ENCODE measurements at places on chromosomes 7 and 10.

- DNase-seq: no peak
Observed at GRCh38 chr7:33091111-33091531, 18.1 kb downstream of the RP9 start.

GRCh38 chr7:24763303-24763901, 6.1 kb upstream of the GSDME start:
- DNase-seq: no peak

GRCh38 chr7:142711746-142712616, 37.3 kb upstream of the PRSS1 start:
- DNase-seq: no peak

GRCh38 chr7:103887853-103888602, 101.4 kb downstream of the RELN start:
- DNase-seq: no peak

GRCh38 chr7:116200963-116201362, 9.4 kb upstream of the TES start:
- no peak for DNase-seq

DNA sequence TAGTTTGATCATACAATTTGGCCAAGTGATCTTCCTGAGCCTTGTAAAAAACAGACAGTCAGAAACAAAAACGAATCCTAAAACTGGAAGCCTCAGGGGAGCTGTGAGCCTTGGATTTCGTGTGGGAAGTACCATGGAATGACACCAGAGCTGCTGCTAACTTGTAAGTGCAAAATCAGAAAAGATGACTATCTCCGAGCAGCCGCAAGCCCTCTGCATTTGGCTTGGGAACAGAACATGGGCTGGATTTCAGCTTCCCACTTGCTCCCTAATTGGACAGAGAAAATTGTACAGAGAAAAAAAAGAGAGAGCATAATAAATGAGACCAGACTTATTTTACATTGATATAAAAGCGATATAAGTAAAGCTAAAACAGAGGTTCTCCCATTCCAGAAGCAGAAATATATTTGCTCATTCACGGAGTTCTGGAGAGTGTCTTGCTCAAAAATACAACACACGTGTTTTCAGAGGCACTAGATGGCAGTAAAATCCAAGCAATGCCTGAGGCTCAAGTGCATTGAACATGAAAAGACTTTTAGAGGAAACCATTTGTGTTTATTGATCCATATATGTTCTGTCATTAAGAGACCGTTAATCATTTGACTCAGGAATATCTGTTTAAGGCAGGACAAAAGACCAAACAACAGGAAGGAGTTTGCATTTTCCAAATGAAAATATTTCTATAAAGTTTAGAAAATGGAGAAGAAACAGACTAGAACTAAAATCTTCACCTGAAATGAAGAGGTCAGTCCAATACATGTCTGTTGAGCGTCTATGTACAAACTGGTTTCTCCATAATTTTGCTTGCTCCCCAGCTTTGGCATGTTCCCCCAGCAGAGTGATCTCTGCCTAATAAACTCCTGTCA, 78.3 kb upstream of the SLC26A5 start:
- no peak for DNase-seq

- DNase-seq: no peak
Observed at GRCh38 chr7:28418966-28419365, 6.6 kb downstream of the CREB5 start.

DNA sequence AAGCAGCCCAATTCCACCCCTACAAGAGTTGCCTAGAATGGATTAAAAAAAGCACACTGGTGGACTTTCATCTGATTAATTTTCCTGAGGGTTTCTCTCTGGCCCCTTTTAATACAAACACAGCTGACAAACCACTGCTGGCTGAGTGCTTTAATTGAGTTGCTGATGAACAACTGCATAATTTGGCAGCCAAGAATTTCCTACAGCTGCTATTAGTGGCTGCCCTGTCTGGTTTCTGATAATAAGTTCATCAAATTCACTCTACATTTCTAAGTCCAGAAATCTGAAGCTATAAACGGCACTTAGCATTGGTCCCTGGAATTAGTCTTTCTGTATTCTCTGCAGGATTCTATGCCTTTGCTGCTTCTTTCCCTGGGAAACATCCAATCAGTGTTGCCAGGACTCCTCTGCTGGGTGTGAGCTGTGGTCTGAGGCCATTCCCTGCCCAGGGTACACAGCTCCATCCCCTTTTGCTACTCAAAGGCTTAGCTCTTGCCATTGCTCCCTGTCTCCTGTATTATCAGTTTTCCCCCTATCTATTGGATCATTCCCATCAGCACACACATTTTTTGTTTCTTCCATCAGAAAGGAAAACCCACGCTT, 110.6 kb downstream of the LSM5 start:
- DNase-seq: no peak

- no peak for DNase-seq
Observed at GRCh38 chr7:78862411-78862900, 591.0 kb downstream of the MAGI2 start.

DNA sequence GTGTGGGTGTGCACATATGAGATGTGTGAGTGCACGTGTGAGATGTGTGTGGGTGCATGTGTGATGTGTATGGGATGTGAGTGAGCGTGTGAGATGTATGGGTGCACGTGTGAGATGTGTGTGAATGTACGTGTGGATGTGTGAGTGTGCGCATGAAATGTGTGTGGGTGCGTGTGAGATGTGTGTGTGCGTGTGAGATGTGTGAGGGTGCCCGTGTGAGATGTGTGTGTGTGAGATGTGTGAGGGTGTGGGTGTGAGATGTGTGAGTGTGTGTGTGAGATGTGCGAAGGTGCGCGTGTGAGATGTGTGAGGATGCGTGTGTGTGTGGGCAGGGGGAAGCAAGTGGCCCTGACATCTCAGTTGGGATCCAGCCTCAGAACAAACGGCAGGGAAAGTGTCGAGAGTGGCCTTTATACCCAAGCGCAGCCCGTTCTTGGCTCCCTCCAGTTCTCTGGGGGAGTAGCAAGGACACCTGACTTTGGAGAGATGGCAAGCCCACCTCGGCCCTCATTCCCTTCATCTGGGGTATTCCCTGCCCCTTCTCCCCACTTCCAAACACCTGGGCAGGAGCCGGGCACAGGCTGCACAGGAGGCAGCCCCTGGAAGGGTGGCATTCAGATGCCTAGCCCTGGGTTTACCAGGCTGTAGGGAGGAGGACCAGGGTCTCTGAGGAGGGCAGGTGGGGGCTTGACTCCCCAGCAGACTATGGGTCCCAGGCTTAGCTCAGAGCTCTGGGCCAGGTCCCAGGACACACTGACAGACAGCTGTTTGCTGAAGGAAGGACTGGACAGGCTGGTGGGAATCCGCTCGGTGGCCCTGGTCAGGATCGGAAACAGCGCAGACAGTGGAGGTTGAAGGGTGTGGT, 31.6 kb downstream of the PPIF start:
- DNase-seq: peak; percentile 47

DNA sequence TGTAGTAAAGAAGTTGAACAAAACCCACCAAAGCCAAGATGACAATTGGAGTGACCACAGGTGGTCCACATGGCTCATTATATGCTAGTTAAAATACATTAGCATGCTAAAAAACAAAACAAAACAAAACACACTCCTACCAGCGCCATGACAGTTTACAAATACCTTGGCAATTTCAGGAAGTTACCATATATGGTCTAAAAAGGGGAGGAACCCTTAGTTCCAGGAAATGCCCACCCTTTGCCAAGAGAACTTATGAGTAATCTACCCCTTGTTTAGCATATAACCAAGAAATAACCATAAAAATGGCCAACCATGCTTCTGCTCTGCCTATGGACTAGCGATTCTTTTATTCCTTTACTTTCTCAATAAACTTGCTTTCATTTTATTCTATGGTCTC, 979.1 kb upstream of the POT1 start:
- no peak for DNase-seq

- DNase-seq: no peak
Observed at GRCh38 chr7:116150588-116150987, 59.8 kb upstream of the TES start.

DNA sequence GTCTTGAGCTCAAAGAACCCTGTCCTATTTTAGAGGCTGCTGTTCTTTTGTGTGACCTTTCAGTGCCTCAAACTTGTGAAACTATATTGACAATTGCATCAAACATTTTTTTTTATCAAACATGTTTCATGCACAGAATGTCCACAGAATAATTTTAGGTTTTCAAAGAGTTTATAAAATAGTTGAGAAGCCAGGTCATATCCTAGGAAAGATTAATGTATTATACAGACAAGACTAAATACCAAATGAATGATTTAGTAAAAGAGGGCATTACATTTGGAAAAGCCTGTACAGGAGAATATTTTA, 67.0 kb downstream of the CDK6 start:
- DNase-seq: no peak

GRCh38 chr7:126574276-126575250, 678.2 kb downstream of the GRM8 start:
- DNase-seq: no peak

DNA sequence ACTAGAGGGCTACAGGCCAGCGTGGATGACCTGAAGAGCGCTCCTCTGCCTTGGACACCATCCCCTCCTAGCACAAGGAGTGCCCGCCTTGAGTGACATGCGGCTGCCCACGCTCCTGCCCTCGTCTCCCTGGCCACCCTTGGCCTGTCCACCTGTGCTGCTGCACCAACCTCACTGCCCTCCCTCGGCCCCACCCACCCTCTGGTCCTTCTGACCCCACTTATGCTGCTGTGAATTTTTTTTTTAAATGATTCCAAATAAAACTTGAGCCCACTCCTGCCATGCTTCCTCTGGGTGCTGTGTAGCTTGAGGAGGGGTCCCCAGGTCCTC, 4.5 kb downstream of the SNCG start:
- no peak for DNase-seq

- DNase-seq: no peak
Observed at GRCh38 chr7:5320391-5320790, 37.6 kb downstream of the SLC29A4 start.

- no peak for DNase-seq
Observed at GRCh38 chr7:24660546-24660945, 87.3 kb downstream of the PALS2 start.

GRCh38 chr10:21047511-21047910, 150.4 kb upstream of the NEBL start:
- no peak for DNase-seq

GRCh38 chr7:98520356-98520951, 96.6 kb upstream of the NPTX2 start:
- no peak for DNase-seq

- no peak for DNase-seq
Observed at GRCh38 chr7:159148430-159149395, 4.0 kb upstream of the VIPR2 start.

- DNase-seq: no peak
Observed at GRCh38 chr7:37467002-37467401, 18.3 kb upstream of the ELMO1 start.

DNA sequence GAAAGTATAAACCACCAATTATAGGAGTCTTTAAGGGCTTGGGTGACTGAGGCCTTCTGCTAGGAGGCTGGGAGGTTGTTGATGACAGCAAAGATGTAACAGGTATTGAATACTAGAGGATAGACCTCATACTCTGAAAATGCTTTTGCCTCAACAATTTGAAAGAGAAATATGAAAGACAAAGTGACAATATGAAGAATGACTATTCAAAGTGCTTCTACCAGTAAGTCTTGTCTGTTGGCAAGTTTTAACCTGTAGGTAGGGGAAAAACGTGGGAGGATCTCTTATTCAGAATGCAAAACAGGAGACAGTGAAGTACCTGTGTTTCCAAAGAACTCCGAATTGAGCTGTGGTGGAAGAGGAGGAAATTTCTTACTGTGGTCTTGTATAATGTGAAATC, 38.2 kb downstream of the GBF1 start:
- no peak for DNase-seq

DNA sequence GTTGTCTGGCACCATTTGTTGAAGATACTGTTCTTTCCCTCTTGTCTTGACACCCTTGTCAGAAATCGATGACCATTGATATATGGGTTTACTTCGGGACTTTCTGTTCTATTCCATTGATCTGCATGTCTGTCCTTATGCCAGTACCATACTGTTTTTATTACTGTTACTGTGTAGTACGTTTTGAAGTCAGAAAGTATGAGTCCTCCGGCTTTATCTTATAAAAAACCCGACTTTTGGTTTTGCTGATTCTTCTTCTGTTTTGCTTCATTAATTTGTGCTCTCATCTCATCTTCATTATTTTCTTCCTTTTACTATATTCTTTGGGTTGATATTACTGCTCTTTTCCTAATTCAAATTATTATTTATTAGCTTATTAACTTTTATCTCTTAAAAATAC, 52.4 kb downstream of the MAPK8 start:
- no peak for DNase-seq

- DNase-seq: no peak
Observed at GRCh38 chr10:131758062-131758938, 142.5 kb upstream of the PPP2R2D start.

GRCh38 chr10:3163879-3164278, 8.7 kb downstream of the PITRM1 start:
- no peak for DNase-seq

DNA sequence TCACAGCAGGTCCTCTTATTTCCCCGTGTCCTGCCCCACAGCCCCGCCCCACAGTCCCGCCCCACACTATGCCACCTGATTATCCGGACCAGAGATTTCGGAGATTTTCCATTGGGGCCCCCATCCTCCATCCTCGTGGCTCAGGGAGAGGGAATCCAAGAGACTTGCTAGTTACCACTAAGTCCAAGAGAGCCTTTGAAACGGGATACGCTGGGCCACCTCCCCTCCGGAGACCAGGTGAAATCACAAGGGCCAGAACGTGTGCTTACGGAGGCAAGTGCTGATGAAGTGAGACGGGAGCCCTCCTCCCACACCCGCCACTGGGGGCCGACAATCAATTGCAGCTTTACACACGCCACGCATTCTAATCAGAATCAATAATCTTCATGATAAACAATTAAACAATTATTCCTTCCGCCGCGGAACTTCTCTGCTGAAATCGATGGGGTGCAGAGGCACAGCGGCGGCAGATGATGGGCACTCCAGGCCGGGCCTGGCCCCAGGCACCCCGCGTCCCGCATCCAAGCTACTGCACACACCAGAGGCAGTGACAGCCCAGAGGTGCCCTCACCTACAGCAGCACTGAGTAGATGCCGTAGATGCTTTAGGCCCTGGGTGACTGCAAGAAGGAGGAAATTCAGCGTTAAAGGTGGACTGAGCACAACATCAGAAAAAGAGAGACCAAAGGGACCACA, 534.0 kb upstream of the FOXK1 start:
- no peak for DNase-seq

DNA sequence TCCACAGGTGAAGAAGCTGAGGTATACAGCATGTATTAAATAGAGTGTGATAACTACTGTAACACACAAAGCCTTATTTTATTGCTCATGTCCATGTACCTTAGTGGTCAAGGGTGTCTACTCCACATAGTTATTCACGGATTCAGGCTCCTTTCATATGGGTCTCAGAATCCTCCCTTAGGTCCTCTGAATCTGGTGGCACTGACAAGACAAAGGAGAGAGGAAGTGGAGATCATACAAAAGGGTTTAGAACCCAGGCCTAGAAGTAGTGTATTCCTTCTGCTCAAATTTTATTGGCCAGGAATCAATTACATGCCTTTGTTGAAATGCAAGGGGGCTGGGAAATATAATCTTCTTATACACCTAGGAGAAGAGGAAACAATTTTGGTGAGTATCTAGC, 164.6 kb downstream of the PTEN start:
- DNase-seq: no peak

DNA sequence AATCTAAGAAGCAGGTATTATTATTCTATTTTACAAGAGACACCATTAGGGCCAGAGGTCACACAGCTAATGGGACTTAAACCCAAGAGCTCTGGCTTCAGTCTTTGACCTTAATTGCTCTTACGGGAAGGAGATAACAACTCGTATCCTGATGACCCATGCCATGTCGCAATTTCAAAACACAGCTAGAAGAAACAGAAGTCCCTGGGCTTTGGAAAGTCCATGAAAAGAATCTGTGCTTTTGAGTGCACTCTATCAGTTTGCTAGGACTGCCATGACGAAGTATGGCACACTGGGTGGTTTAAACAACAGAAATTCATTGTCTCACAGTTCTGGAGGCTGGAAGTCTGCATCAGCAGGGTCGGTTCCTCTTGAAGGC, 247.8 kb upstream of the AOAH start:
- DNase-seq: no peak
